Aortic smooth muscle cell (primary cell): ENCODE measurements at places on chromosomes 7 and 10. TPM values are rescaled to one million over a fixed set of nuclear protein-coding genes. Genes with fewer than 3 reads are reported as not detected.

Gene HGF
- total RNA-seq = 792 and 854 TPM in 2 replicates

Gene PLAU
- total RNA-seq = 37.4 and 45.2 TPM in 2 replicates

Gene GRID1
- total RNA-seq = 0.06 TPM in 1 of 2 replicates, not detected in the other

Gene RBP3
- not detected in 2 replicates for total RNA-seq

Gene AMPH
- total RNA-seq = 0.19 and 0.26 TPM in 2 replicates

Gene FOXI2
- total RNA-seq = not detected in 2 replicates

Gene INA
- 0.26 and 0.44 TPM in 2 replicates for total RNA-seq

Gene ZNF25
- total RNA-seq = 15.2 and 16.4 TPM in 2 replicates

Gene ABCC2
- total RNA-seq = 0.13 and 0.25 TPM in 2 replicates

Gene GJD4
- not detected in 2 replicates for total RNA-seq

Gene CDHR3
- total RNA-seq = 2.6 and 4.3 TPM in 2 replicates

Gene RARRES2
- not detected in 2 replicates for total RNA-seq

Gene TMEM229A
- total RNA-seq = 0.13 and 0.37 TPM in 2 replicates

Gene EVX1
- total RNA-seq = not detected in 2 replicates

Gene OR2A12
- not detected in 2 replicates for total RNA-seq

Gene EPHA1
- not detected in 2 replicates for total RNA-seq

Gene ACBD7
- total RNA-seq = 4.8 and 5.3 TPM in 2 replicates

Gene IFIT1
- 6.1 and 12.7 TPM in 2 replicates for total RNA-seq

Gene NKX1-2
- not detected in 2 replicates for total RNA-seq

Gene IL6
- total RNA-seq = 4.2 and 6.7 TPM in 2 replicates

Gene IGF2BP3
- total RNA-seq = 17.6 and 17.9 TPM in 2 replicates

Gene CCL24
- not detected in 2 replicates for total RNA-seq

Gene OR13A1
- under 0.01 TPM in 1 of 2 replicates, not detected in the other for total RNA-seq

Gene ARHGEF35
- total RNA-seq = 2.0 and 3.0 TPM in 2 replicates

Gene GPC2
- total RNA-seq = 0.40 and 0.99 TPM in 2 replicates

Gene RADIL
- total RNA-seq = 1.2 and 1.5 TPM in 2 replicates

Gene TMEM176B
- total RNA-seq = 0.13 TPM in 1 of 2 replicates, not detected in the other

Gene SPDYE2B
- total RNA-seq = not detected in 2 replicates

Gene PLEKHS1
- total RNA-seq = not detected in 2 replicates

Gene PRSS1
- not detected in 2 replicates for total RNA-seq

Gene BLNK
- total RNA-seq = not detected in 2 replicates

Gene STYXL1
- 37.4 and 44.9 TPM in 2 replicates for total RNA-seq

Gene OPN4
- total RNA-seq = not detected in 2 replicates

Gene TFEC
- 0.13 and 0.19 TPM in 2 replicates for total RNA-seq

Gene ZNF487
- 5.2 TPM in 2 replicates for total RNA-seq

Gene ZNF438
- 2.8 and 4.4 TPM in 2 replicates for total RNA-seq

Gene STARD3NL
- 73.4 and 78.2 TPM in 2 replicates for total RNA-seq

Gene FGFBP3
- 0.56 and 1.1 TPM in 2 replicates for total RNA-seq

Gene MPP7
- 0.53 and 2.4 TPM in 2 replicates for total RNA-seq

Gene NAT16
- not detected in 2 replicates for total RNA-seq

Gene PSD
- total RNA-seq = 0.12 and 0.26 TPM in 2 replicates

Gene ZNF425
- 2.8 TPM in 2 replicates for total RNA-seq

Gene C10orf105
- under 0.01 TPM in 1 of 2 replicates, not detected in the other for total RNA-seq

Gene BAMBI
- 6.1 and 7.3 TPM in 2 replicates for total RNA-seq

Gene AASS
- total RNA-seq = 32.0 and 41.3 TPM in 2 replicates

Gene OPTN
- 125 and 160 TPM in 2 replicates for total RNA-seq

Gene PRSS37
- not detected in 2 replicates for total RNA-seq

Gene MYPN
- total RNA-seq = 0.06 and 0.26 TPM in 2 replicates

Gene ADGRA1
- not detected in 2 replicates for total RNA-seq
